CD8-positive, alpha-beta T cell (primary cell): ENCODE measurements at places on chromosomes 2 and 18.

GRCh38 chr2:96241900-96242611, 23.7 kb downstream of the TMEM127 start:
- peak; percentile 38 for DNase-seq

DNA sequence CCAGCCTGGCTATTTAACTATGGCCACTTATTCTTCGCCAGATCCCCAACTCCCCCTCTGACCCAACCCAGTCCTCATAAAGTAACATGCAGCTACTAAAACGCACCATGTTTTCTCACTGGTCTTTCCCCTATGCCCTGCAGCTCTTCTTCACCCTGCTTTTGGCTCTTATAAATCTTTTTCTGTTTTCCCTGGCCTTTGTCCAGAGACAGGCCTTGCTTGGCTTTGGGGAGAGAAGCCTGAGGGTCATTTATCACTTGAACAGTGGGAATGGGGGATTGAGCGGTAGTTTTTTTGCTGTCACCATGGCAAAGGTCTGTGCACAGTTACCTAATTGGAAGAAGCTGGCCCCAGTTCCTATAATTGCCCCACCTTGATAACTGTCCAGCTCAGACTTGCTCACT, 202.9 kb upstream of the NT5C1B start:
- no peak for DNase-seq

GRCh38 chr18:79819968-79820351, 22.2 kb downstream of the KCNG2 start:
- peak; percentile 28 for DNase-seq

GRCh38 chr2:57943315-57943714, 103.3 kb upstream of the VRK2 start:
- no peak for DNase-seq

GRCh38 chr2:233745073-233745755, 14.9 kb upstream of the UGT1A1 start:
- no peak for DNase-seq
